Activated CD4-positive, CD25-positive, alpha-beta regulatory T cell treated with anti-CD3 and anti-CD28 coated beads, Interleukin-2, amount 50 U/mL, for 16 hours (primary cell): ENCODE measurements at places on chromosomes 12 and 14.

GRCh38 chr14:53376064-53376463 lies 222.9 kb upstream of the DDHD1 start:
- no peak for DNase-seq

- DNase-seq: no peak
Measured at GRCh38 chr14:99659333-99659741, 14.4 kb downstream of the HHIPL1 start.

GRCh38 chr12:31524791-31525495 lies 66.0 kb downstream of the DENND5B start:
- no peak for DNase-seq

- DNase-seq: no peak
Measured at GRCh38 chr14:65065719-65066118, 36.6 kb downstream of the MAX start.

DNA sequence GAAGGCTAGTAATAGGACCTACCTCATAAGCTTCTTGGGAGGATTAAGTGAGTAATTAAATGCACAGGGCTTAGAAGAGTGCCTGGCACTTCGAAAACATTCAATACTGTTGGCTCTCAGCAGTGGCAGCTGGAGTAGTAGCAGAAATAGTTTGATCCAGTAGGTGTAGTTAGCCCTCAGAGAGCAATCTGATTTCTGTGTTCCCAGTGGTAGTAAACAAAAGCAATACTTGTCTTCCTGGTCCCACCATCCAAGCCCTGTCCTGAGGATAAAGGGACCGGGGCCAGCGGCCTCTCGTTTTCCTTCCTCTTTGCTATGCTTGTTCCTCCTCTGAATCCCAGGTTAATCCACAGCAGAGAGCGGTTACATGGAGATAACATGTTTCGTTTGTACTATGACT lies 131.6 kb downstream of the SAMD4A start:
- no peak for DNase-seq

DNA sequence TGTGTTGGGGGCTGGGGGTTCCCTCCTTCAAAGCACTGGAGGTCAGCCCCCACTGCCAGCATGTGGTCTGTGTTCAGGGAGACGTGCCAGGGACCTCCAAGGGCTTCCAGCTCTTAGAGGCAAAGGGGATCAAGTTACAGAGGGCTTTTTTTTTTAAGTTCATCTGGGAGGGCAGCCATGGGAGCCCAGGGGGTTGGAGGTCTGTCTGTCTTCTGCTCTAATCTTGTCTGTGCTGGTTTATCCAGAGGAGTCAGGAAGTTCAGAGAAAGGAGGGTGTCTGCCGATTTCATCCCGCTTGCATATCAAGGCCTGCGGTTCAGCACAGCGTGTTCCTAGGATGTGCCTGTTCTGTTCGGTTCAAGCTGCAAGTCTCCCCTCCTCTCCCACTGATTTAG lies 72.2 kb downstream of the TMEM132C start:
- no peak for DNase-seq

GRCh38 chr12:50234347-50234746 lies 49.0 kb downstream of the LIMA1 start:
- no peak for DNase-seq

- DNase-seq: no peak
Measured at GRCh38 chr14:53537422-53538315, 384.5 kb upstream of the DDHD1 start.

DNA sequence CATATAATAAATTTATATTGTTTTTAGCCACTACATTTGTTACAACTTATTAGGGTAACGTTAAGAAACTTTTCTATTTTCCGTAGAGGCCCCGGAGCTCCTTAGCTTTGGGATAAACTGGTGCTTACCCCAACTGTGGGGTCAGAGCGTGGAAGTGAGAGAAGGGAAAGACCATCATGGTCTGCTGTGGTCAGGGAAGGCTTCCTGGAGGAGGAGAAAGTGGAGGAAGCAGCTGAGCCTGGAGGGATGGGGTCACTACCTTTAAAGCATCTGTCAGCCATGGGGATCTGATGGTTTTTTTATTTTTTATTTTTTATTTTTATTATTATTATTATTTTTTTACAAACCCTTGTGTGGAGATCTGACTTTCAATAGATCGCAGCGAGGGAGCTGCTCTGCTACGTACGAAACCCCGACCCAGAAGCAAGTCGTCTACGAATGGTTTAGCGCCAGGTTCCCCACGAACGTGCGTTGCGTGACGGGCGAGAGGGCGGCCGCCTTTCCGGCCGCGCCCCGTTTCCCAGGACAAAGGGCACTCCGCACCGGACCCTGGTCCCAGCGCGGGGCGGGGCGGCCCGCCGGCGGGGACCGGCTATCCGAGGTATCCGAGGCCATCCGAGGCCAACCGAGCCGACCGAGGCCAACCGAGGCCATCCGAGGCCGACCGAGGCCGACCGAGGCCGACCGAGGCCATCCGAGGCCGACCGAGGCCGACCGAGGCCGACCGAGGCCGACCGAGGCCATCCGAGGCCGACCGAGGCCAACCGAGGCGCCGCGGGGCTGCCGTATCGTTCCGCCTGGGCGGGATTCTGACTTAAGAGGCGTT lies 1101.2 kb upstream of the TMEM132C start:
- DNase-seq: peak; percentile 61
